ENCODE measurements at places on chromosomes 13 and 19.
A peak's percentile ranks its signal among the peaks of the same experiment; 100 is the strongest.

DNA sequence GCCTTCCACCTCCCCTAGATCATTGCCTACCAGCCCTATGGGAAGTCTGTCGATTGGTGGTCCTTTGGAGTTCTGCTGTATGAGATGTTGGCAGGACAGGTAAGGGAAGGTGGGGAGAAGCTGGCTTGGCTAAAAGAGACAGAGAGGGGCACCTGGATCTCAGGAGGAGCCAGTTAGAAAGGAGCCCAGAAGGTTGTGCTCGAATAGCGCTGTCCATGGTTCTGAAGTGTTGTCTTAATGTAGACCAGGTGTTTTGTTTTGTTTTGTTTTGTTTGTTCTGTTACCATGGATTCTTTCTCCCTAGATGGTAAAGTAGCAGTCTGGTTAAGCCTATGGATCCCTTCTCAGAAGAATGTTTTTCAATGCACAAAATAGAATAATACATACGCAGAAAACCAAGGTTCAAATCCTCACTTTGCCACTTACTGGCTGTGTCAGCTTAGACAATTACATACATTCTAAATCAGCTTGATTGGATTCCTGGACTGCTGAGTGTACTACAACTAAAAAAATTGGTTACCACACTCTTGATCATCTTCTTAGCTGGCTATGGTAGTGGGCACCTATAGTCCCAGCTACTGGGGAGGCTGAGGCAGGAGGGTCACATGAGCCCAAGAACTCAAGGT, 5.9 kb upstream of the CACNG7 start:
- no peak for DNase-seq

DNA sequence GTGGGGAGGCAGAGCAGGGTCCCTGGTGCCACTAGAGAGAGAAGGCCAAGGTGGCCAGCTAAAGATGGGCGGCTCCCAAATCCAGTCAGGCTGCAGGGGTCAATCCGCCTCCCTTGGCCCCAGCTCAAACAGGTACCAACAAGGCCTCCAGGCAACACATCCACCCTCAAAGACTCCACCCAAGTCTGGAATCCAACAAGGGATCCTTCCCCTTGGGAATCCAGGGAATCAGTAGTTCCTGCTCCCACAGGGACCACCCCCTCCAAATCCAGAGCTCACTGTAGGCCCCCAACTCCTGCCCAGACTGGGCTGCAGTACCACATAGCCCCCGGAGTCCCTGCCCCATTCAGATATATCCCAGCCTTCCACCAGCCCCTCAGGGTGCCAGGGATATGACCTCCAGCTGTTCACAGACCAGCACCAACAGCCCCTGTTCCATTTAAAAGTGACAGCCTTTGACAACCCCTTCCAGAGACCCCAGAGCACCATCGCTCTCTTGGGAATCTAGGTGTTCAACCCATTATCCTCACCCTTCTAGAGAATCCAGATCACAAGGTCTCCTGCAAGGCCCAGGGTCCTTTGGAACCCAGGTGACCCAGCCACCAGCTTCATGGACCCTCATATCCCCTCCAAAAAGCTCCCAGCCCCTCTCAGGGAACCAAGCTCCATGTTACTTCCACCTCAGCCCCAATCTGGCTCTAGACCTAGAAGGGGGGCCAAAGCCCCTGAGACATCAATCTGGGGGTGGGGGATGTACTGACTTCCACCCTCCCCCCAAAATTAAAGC, 3.2 kb downstream of the ERF start:
- no peak for DNase-seq

GRCh38 chr13:40980461-40980860, 38.7 kb downstream of the ELF1 start:
- DNase-seq: no peak

- DNase-seq: peak; percentile 25
Measured at GRCh38 chr13:95643571-95643935, 953 bp downstream of the DZIP1 start.

DNA sequence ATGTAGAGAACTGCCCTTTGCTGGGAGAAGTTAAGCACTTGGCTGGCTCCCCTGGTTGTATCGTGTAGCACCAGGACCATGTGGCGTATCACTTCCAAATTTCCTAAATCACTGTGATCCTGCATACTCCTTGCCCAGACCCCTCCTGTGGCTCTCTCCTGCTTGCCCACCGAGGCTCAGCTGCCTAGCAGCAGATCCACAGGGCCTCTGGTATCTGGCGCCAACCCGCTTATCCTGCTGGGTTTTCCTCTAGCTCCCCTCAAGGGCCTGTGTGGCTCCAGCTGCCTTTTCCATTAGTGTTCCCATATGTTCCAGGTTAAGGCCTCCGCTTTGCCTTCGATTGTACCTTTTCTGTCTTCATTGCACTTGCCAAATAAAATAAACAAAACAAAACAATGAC, 16.5 kb downstream of the LRCH1 start:
- no peak for DNase-seq

- DNase-seq: no peak
Measured at GRCh38 chr19:15570420-15570819, 44.6 kb upstream of the CYP4F8 start.

- DNase-seq: no peak
Measured at GRCh38 chr13:105638426-105638825, 897.0 kb downstream of the EFNB2 start.

- DNase-seq: no peak
Measured at GRCh38 chr13:30745906-30746686, 10.8 kb downstream of the ALOX5AP start.

DNA sequence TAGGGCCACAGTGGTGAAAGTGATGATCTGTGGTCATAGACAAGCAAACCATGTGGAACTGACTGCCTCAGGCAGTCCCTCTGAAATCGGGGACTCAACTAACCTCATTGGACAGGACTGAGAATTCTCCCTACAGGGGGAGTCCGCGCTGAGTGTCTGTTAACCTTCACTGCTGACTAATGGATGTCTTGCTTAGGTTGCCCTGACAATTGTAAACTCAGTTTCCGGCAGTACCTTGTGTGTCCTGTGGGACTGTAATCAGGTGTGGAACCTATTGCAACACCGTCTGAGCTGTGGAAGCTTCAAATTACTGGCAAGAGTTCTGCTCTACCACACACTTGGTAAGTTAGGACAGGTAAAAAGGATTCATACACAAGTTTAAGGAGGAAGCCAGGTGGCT, 21.8 kb downstream of the ZNF77 start:
- DNase-seq: no peak

DNA sequence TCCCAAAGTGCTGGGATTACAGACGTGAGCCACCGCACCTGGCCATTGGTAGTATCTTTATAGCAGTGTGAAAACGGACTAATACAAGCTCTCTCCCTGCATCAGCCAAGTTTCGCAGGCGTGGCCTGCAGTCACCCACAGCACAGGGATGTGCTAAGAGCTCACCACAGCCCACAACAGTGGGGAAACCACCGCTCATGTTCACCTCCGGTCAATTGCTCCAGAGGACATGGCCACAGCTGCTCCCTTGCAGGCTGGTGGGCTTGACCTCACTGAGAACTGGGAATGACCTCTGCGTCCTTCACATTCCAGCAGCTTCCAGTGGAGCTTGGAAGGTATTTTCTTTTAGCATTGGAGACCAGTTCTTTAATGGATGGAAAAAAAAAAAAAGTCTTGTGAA, 156.4 kb downstream of the KCTD15 start:
- DNase-seq: no peak

- no peak for DNase-seq
Measured at GRCh38 chr13:31595563-31595962, 143.8 kb upstream of the RXFP2 start.

GRCh38 chr19:46303322-46303690, 6.5 kb downstream of the HIF3A start:
- peak; percentile 9 for DNase-seq

DNA sequence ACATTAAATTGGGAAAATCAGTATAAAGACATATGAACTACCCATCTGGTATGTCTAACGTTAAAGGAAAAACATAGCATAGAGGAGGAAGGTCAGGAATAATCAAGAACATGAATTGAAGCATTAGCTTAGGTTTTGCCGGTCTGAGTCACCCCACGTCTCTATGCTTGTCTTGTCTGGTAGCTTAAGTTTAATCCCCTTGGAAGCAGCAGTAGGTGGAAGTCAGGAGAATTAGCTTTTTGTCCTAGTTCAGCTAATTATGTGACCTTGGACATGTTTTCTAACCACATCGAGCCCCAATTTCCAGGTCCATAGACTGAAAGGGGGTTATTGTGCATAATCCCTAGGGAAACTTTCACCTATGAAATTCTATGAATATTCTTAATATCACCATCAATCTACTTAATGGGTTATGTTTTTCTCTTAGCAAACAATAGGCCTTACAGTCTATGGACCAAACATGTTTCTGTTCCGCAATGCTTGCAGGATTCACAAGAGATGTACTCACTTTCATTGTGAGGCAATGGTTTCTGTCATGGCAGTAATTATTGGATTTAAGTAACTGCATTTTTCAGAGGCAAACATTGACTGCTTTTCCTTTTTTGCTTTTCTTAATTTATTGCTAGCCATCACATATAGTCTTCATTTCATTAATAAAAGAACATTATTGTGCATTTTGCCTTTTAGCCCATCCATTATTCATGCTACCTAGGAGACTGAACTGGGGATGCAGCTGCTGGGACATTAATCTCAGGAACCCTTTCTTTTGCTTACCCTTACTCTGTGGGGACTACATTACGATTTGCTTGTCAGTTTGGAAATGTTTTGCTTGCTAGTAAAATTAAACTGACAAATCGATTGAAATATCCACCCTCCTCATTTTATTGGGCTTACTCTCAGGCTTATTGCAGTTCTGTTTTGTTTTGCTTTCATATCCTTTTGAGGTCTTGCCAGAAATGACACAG, 304.8 kb upstream of the MAB21L1 start:
- no peak for DNase-seq

DNA sequence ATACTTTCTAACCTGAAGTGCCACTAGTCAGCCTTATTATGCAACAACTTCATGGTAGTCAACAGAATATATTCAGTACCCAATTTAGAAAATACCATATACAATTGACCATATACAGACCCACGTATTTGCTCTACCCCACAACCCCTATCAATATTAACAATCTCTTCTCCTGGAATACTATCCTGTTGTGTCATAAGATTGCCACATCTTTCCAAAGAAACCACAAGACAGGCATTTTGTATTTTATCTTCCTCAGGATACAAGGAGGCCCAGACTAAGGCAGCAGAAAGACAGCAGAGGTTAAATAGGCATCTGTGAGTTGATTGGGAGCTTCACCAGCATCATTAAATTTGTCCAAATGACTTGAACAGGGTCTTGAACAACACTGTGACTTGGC, 4.5 kb downstream of the SPART start:
- no peak for DNase-seq

DNA sequence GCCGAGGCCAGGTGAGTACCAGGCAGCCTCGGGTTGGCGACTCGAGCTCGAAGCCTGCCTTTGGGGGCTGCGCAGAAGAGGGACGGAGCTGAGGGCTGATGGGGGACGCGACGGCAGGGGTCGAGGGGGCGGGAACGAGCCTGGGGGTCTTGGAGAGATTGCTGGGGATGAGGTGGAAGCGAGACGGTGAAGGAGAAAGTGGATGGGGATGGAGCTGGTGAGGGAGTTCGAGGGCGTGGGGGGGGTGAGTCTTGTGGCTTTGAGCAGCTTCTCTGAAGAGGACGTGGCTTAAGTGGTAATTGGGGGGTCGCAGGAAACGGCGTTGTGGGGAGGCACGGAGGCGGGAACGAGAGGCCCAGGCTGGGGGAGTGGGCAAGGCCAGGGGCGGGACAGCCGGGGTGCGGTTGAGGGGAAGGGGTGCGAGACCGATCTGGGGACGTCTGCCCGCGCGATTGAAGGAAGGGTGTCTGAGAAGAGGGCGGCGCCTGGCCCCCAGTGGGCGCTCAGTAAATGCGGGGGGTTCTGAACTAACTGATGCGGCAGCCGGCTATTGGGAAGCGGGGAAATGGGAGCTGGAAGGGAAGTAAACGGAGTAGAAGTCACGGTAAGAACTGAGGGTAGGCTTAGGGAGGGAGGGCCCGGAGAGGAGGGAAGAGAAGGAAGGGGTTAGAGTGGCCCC, 426 bp downstream of the MYO9B start:
- no peak for DNase-seq

DNA sequence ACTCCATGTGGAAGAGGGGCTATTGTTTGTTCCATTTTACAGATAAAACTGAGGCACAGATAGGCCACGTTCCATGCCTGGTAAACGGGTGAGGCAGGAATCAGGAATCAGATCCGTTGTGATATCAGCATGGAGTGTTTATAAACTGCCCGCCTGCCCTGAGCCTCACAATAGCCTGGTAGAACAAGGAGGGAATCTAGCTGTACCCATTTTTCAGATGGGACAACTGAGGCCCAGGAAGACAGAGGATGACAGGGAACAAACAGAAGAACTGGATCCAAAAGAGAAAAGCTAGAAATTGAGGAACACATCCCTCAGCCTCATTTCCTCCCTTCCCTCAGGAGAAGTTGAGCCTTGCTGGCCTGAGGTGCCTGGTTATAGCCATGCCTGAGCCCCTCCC, 32.5 kb downstream of the CERS4 start:
- no peak for DNase-seq

GRCh38 chr19:1241417-1242095, at the start of gene ATP5F1D:
Gene ATP5F1D (plus strand): TSS chr19:1241751. CDS start chr19:1241851, 100 bp downstream.
- peak; percentile 94 for DNase-seq

DNA sequence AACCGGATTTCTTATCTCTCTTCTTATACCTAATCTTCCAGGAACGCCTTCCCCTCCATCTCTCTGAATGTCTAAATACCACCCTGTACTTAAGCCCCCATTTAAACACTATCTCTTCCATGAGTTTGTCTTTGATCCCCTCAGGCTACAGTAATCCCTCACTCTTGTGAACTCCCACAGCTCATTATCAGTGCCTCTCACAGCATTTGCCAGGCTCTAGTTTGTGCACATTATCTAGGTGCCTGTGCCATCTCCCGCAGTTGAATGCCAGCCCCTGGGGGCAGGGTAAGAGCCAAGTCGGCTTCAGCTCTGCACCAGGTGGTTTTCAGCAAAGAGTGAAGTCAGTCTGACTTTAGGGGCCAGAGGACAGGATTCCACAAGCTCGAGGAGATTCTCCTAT, 71.4 kb downstream of the FREM2 start:
- DNase-seq: peak; percentile 8

DNA sequence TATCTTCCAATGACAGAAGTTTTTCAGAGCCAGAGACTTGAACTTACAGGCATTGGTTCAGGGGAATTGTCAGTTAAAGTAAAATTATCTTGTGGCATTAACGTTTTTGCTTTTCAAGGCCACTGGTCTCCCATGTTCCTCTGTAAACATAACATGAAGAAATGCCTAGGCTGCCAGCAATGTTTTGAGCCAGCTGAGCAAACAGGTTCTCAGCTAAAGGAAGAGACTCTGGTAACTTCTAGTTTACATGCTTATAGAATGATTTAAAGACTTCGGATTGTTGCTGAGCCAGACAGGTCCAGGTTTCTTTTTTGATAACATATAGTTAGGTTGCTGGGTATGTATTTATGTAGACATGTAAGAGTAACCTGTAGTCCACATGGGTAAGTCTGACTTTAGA, 35.7 kb downstream of the ZNF493 start:
- DNase-seq: no peak

DNA sequence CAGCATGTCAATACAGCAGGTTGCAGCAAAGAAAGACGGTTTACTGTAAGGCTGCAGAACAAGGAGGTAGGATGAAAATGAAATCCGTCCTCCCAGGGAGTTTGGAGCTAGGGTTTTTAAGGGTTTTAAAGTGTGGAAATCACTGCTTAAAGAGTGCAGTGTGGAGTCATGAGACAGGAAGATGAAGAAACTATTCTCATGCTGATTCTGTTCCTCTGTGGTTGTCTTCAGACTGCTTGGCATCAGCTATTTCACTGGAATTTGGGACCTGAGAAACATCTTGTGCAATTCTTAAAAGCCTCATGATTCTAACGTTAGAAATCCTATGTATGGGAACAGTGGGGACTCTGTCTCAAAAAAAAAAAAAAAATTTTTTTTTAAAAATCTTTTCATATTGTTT, 11.4 kb downstream of the ZNF331 start:
- DNase-seq: no peak

Measured in NCI-H345 (cell line).